ENCODE measurements at places on chromosomes 3 and 15. TPM values are rescaled to one million over a fixed set of nuclear protein-coding genes. Genes with fewer than 3 reads are reported as not detected.

- no peaks in the 10 kb centered on the region for H3K27me3 ChIP-seq
- H3K36me3 ChIP-seq: peaks cover 11% of the 10 kb centered on the region
Measured at GRCh38 chr3:188465311-188465710, 311.4 kb downstream of the LPP start.

DNA sequence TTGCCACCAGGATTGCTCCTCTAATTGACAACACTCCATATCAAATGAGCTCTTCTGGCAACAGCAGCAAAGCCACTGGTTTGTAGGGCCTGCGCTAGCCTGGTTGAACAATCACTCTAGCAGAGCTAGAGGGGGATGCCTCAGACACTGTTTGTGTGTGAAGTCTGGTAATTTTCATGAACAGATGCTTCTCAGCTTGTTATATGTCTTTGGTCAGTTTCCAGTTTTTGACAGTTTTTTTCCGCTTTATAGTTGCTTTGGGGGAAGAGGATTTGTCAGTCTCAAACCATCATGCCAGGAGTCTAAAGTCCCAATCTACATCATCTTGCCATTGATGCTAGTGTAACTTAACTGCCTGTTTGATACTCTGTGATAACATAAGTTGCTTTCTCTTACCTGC is 136.0 kb downstream of the HCN4 start:
- DNase-seq: no peak
- no peak overlapping the region for H3K4me3 ChIP-seq
- no peaks in the 10 kb centered on the region for H3K4me1 ChIP-seq
- no peaks in the 10 kb centered on the region for H3K27me3 ChIP-seq

Gene RTP1
- not detected for total RNA-seq

Gene SHC4
- total RNA-seq: 3.7 TPM

GRCh38 chr3:43080726-43081568 is 24.9 kb downstream of the POMGNT2 start:
- H3K4me3 ChIP-seq: no peak overlapping the region
- no peaks in the 10 kb centered on the region for H3K27me3 ChIP-seq
- DNase-seq: no peak

GRCh38 chr3:152885076-152885475 is 50.1 kb downstream of the P2RY1 start:
- peaks cover 10% of the 10 kb centered on the region for H3K27me3 ChIP-seq
- no peak overlapping the region for H3K27ac ChIP-seq
- no peaks in the 10 kb centered on the region for H3K36me3 ChIP-seq
- DNase-seq: no peak
- H3K4me3 ChIP-seq: no peak overlapping the region

Gene CD86
- total RNA-seq: 0.08 TPM

Gene ETFA
- total RNA-seq: 166 TPM

DNA sequence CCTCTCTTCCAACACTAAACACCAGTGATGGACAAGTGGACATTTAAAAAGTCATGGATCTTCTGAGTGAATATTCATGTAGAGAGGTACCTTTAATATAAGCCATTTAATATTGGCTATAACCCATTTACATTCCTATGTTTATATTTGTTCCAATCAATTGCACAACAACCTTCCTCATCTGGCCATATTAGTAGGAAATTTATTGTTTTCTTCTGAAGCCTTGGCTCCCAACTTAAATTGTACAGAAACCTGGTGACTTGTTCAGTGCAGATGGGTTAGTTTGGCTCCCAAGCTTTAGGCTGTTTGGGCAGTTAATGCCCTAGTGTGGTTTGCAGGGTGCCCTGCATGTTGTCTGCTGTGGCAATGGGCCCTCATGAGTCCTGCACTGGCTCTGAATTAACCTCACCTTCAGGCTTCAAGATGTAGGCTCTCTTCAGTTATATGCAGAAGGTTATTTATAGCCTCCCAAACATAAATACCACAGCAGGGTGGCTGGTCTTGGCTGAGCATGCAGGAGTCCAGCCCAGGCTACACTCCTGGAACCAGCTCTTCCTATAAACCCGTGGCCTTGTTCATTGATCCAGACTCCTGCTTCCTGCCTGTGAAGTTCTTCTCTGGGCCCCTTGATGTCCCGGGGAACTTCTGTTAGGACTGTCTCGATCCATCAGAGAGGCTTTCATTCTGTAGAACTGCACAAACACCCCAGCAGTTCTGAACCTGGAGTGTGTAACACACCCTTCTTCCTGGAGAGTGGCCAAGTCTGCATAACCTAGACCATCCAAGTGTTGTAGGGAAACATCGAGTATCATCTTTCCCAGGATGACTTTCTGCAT is 57.0 kb downstream of the DUT start:
- H3K36me3 ChIP-seq: no peaks in the 10 kb centered on the region
- H3K4me1 ChIP-seq: no peaks in the 10 kb centered on the region
- no peak overlapping the region for H3K4me3 ChIP-seq
- H3K27me3 ChIP-seq: peaks cover 8% of the 10 kb centered on the region
- DNase-seq: no peak
- H3K27ac ChIP-seq: no peak overlapping the region

Gene IL5RA
- total RNA-seq: not detected

- DNase-seq: peak; percentile 94
- peaks cover 1% of the 10 kb centered on the region for H3K36me3 ChIP-seq
- H3K4me1 ChIP-seq: peaks cover 26% of the 10 kb centered on the region
- H3K27ac ChIP-seq: peak within 1 kb of the TSS; percentile 67
- H3K4me3 ChIP-seq: peak within 1 kb of the TSS; percentile 71
Measured at GRCh38 chr15:41493205-41493901, at the start of gene ITPKA. Gene ITPKA, plus strand, starts transcription at chr15:41493874. Its CDS starts 54 bp downstream, at chr15:41493928.

DNA sequence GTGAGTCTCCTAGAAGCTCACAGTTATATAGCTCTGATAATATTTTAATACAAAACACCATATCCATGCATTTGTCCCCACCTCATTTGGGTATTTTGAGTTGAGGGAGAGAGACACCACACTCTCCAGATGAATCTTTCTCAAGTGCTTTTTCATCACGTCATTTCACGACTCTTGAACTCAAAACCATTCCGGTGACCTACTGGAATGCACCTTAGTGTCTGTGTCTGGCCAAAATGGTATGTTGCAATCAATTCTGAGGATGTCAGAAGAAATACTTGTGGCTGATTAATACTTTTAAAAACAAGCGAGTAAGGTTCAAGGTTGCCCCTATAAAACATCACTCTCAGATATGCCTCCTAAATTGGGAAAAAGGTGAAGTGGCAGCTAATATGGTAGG is 352.6 kb upstream of the ICE2 start:
- no peaks in the 10 kb centered on the region for H3K36me3 ChIP-seq
- H3K4me3 ChIP-seq: no peak overlapping the region
- DNase-seq: no peak
- no peak overlapping the region for H3K27ac ChIP-seq
- H3K4me1 ChIP-seq: peaks cover 13% of the 10 kb centered on the region
- H3K27me3 ChIP-seq: no peaks in the 10 kb centered on the region

DNA sequence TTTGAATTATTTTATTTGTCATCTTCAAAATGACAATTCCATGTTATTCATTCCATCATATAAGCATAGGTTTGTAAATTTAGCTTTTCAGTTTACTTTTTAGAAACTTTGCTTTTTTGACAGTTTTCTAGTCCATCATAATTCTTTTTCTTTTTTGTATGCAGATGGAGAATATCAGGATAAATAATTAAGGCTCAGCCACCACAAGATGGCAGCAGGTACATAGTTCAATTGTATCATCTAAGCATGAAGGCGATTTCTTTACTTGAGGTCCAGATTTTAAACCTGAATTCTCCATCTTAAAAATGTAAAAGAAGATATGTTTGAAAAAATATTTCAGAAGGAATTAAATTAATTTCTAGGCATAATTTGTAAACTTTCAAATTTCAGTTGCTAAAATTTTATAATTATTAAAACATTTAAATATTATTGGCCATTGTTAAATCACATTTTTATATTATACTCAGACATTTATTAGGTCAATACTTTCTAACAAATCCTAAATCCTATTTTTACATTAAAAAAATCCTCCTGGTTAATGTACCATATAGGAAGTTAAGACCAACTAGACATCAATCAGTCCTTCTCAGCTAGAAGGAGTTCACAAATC is 15.1 kb downstream of the PLSCR5 start:
- DNase-seq: peak; percentile 2
- no peak overlapping the region for H3K4me3 ChIP-seq
- peaks cover 11% of the 10 kb centered on the region for H3K27me3 ChIP-seq
- H3K36me3 ChIP-seq: no peaks in the 10 kb centered on the region
- H3K4me1 ChIP-seq: no peaks in the 10 kb centered on the region
- H3K27ac ChIP-seq: no peak overlapping the region

Gene GXYLT2
- total RNA-seq: 0.16 TPM

Gene NRG4
- total RNA-seq: not detected

DNA sequence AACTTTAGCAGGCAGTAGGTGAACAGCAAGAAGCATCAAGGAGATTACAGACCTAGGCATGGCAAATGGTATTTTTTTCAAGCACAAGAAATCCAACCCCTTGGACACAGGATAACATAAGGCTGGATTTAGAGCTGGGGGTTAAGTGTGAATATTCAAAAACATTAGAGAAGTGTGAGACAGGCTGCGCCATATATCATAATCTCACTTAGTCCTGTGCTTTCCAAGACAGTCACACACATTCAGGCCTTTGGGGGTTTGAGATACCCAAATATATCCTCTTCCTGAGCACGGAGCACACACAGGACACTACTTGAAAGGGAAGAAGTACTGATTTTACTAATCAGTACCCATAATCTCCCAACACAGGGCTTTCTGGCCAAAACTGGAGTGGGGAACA is 83.0 kb upstream of the CLDN18 start:
- no peak overlapping the region for H3K27ac ChIP-seq
- H3K27me3 ChIP-seq: peaks cover 12% of the 10 kb centered on the region
- no peaks in the 10 kb centered on the region for H3K4me1 ChIP-seq

GRCh38 chr3:42823351-42823750 is 14.1 kb downstream of the ACKR2 start:
- H3K27ac ChIP-seq: no peak overlapping the region
- no peaks in the 10 kb centered on the region for H3K36me3 ChIP-seq
- no peak overlapping the region for H3K4me3 ChIP-seq
- DNase-seq: no peak

GRCh38 chr3:170765419-170766078 is 104.4 kb downstream of the RPL22L1 start:
- DNase-seq: no peak
- no peaks in the 10 kb centered on the region for H3K36me3 ChIP-seq
- H3K27ac ChIP-seq: no peak overlapping the region
- H3K4me3 ChIP-seq: no peak overlapping the region
- H3K4me1 ChIP-seq: no peaks in the 10 kb centered on the region

DNA sequence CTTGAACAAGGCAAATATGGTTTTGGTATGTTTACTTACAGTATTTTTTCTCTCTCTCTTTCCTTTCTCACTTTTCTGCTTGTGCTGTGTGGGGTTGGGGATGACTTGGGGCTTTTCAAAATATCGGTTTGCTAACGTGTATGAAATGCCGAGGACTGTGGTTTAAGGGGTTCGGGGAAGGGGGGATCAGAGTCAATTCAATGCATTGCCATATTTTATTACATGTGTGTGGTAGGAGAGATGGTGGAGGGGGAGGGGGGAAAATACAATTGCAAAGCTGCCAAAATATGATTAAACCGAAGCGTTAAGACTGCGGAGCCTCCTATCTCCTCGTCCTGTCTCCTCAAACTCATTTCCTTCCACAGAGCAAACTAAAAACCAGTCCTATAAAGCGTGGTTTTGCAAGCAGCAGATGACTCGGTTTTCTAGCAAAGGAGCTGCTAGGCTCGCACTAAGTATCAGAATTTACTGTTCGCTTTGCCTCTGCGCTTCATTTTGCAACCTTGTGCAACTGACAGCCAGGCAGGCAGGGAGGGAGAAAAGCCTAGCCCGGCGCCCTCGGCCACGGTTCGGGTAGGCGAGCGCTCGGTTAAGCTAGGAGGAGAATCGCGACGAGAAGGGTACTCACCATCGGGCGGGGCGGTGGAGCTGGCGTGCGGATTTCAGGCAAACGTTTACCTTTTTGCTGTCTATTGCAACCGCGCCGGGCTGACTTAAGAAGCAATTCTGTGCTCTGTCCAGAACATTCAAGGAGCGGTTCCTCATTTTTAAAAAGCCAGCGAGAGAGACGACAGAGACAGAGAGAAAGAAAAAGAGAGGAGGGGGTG is 4.0 kb upstream of the NR2F2 start:
- peaks cover 8% of the 10 kb centered on the region for H3K4me1 ChIP-seq
- H3K27me3 ChIP-seq: peaks cover 94% of the 10 kb centered on the region
- no peak overlapping the region for H3K4me3 ChIP-seq

GRCh38 chr3:155334914-155335723 is 41.6 kb upstream of the STRIT1 start:
- H3K4me3 ChIP-seq: no peak overlapping the region
- H3K27ac ChIP-seq: no peak overlapping the region
- DNase-seq: peak; percentile 6

Gene UPK1B
- total RNA-seq: not detected

DNA sequence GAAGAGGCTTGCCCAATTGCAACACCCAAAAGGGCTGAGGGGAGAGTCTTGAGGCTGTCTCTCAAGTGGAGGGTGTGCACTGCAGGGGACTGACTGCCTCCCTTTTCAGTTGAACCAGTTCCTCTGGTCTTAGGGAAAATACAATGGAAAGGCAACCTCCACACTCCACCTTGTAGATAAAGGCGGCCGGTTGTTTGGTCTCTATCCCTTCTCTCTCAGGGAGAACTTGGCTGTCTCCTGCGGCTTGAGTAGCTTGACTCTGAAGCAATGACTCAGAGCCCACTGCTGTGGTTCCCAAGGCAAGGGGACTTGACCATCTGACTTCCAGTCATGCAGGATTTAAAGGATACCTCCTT is 143.2 kb upstream of the UMPS start:
- no peak overlapping the region for H3K4me3 ChIP-seq
- peaks cover 5% of the 10 kb centered on the region for H3K36me3 ChIP-seq
- H3K4me1 ChIP-seq: peaks cover 30% of the 10 kb centered on the region
- no peak overlapping the region for H3K27ac ChIP-seq

Gene LIPC
- total RNA-seq: 1.8 TPM

DNA sequence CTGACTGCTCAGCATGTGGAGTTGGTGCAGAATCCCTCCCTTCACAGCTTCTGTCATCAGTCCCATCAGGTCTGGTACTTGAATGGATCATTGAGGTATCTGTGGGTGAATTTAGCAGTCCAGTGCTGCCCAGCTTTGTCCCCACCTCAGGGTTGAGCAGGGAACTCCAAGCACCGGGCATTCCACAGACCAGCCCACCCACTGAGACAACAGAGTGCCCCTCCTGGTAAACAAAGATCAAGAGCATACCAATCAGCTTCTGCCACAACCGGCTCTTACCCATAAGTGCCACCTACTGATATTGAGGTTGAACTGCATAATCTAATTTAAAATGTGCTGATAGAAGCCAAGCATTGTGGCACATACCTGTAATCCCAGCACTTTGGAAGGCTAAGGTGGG is 57.1 kb upstream of the FXR1 start:
- H3K4me3 ChIP-seq: no peak overlapping the region
- no peaks in the 10 kb centered on the region for H3K4me1 ChIP-seq
- peaks cover 43% of the 10 kb centered on the region for H3K27me3 ChIP-seq
- H3K27ac ChIP-seq: no peak overlapping the region

All from activated naive CD8-positive, alpha-beta T cell treated with anti-CD3 and anti-CD28 coated beads for 36 hours (primary cell).